ENCODE measurements at places on chromosomes 11 and 22.

DNA sequence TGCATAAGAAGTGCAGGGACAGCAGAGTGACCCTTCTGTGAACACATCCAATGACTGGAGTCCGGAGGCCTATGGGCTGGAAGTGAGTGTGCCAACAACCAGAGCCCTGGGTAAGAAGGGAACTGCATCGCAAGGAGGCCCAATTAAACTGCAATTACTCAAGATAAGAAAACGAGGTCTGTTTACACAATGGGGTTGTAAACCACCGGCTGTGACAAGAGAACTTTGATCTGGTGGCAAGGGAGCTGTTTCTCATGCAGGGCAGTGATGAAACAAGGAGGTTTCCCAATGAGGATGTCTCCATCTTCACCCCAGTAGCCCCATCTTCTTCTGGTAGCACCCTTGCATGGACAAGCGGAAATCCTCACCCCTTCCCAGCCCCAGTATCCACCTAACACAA lies 21.5 kb downstream of the ETS1 start:
- DNase-seq = peak; percentile 68

DNA sequence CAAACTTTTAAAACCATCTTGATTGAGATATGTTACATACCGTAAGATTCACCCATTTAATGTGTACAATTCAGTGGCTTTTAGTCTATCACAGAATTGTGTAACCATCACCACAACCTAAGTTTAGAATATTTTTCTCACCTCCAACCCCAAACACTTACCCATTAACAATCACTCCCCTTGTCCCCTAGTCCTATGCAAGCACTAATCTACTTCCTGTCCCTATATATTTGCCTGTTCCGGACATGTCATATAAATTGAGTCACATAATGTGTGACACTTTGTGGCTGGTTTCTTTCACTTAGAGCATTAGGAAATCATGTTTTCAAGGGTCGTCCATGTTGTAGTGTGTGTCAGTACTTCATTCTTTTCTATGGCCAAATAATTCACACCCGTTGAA lies 38.8 kb downstream of the RASSF10 start:
- DNase-seq = no peak

- DNase-seq = no peak
Measured at GRCh38 chr11:132424433-132424832, 1054.0 kb downstream of the NTM start.

DNA sequence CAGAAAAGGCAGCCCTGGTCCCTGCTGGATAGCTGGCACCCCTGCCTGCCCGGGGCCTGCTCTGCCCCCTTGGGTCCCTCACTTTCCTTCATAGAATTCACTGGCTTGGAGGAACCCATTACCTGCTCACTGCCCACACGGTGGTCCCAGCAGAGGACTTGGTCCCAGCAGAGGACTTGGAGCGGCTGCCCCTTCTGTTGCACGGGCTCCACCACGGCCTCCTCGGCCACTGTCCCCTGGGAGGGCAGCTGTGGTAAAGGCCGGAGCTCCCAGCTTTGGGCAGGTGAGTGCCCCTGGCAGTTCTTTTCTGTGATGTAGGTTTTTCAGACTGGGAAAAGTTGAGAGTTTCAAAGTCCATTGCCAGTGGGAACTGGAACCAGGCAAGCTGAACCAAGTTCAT lies 25.9 kb downstream of the BRSK2 start:
- no peak for DNase-seq

Measured in islet precursor cell (in vitro differentiated cells).